Stimulated activated CD8-positive, alpha-beta memory T cell treated with anti-CD3 and anti-CD28 coated beads, Interleukin-7, amount 100 ng/mL, for 4 hours (primary cell): ENCODE measurements at places on chromosomes 2 and 18.

GRCh38 chr18:10239103-10239502 lies 215.3 kb upstream of the APCDD1 start:
- DNase-seq: no peak

GRCh38 chr2:215831296-215831913 lies 181.9 kb downstream of the MREG start:
- DNase-seq: no peak

GRCh38 chr18:79796531-79797405 lies 970 bp upstream of the KCNG2 start:
- DNase-seq: no peak

GRCh38 chr2:5227062-5227699 lies 465.0 kb upstream of the SOX11 start:
- no peak for DNase-seq

- no peak for DNase-seq
Measured at GRCh38 chr2:7685342-7686015, 768.3 kb downstream of the RNF144A start.

- DNase-seq: no peak
Measured at GRCh38 chr2:109367683-109368082, 238.7 kb downstream of the SH3RF3 start.
